Activated CD4-positive, alpha-beta T cell treated with anti-CD3 and anti-CD28 coated beads for 4 hours (primary cell): ENCODE measurements at places on chromosomes 2 and 18.

- DNase-seq = no peak
These were observed 203.8 kb upstream of the SH3BP4 start for GRCh38 chr2:234747833-234748559.

DNA sequence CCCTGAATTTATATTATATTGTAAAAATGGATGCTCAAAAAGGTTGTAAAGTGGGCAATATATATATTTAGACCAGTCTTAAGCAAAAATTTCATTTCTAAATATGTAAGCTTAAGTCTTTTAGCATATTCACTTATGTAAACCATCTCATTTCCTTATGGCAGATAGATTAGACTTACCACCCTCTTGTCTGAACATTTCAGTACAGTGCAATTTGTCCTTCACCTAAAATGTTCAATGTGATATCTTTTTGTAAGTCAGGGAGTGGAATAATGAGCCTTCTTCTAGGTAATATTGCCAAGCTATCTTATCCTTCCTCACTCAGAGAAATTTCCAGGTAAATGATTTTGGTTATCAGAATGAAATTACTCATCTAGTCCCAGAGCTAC is 92.3 kb downstream of the KLF7 start:
- DNase-seq = no peak

DNA sequence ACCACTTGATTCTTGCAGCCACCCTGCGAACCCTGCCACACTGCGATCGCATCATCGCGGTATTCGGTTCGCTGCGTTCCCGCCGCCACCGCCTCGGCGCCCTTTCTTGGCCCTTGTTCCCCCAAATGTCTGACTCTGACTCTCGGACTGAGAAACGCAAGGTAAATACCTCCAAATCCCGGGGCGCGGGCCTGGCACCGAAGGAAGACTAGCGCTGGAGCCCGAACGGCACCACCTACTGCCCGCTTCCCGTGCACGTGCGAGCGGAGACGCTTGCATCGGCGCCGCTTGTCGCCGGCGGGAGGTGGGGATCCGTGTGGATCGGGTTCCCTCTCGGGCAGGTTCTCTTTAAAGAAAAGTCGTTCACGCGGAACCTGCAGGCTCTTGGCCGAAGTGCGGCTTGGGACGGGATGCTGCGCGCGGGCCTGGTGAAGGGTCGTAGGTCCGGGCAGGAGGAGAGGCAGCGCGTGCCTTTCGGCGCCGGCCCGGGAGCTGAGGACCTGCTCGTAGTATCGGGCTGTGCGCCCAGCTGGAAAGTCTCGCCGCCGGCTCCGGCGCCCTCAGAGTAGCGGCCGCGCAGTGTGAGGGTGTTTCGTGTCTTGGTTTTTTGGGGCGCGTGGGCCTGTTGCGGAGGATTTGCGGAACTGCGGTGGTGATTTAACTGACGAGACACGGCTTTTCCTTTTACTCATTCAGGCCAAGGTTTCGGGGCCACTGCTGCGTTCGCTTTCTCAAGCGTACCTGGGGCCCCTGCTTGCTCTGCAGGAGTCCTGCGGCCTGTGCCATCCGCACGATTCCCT is 514 bp downstream of the BCL2L11 start:
- DNase-seq = peak; percentile 49

DNA sequence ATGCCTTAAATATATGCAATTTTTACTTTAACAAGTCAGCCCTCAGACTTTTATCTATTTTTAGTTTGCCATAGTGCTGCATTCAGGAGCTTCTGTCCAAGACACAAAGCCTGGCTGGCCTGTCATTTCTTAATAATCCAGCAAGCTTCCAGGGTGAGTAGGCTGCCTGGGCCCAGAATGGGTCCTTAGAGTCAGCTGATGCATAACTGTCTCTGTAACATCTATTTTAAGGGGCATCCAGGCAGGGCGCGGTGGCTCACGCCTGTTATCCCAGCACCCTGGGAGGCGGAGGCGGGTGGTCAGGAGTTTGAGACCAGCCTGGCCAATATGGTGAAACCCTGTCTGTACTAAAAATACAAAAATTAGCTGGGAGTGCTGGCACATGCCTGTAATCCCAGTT is 11.8 kb upstream of the GNLY start:
- no peak for DNase-seq

GRCh38 chr2:233002829-233003657 is 10.0 kb downstream of the NGEF start:
- DNase-seq = no peak

DNA sequence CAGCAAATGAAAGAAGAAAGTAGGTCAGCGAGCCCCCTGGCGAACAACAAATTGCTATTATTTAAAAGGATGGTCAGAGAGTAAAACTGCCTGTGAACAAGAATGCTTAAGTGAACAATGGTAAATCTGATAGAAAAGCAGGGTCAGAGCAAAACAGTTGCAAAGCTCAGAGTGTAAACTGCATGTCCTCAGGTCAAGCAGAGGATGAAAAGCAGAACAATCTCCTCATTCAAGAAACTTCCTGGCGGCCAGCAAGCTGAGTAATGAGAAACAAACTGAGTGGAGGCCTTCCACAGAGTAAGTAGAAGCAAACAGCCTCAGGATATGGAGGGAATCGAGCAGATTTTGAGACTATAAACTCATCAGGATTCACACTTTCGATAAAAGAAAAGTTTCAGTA is 117.9 kb downstream of the PPP1R1C start:
- DNase-seq = no peak

DNA sequence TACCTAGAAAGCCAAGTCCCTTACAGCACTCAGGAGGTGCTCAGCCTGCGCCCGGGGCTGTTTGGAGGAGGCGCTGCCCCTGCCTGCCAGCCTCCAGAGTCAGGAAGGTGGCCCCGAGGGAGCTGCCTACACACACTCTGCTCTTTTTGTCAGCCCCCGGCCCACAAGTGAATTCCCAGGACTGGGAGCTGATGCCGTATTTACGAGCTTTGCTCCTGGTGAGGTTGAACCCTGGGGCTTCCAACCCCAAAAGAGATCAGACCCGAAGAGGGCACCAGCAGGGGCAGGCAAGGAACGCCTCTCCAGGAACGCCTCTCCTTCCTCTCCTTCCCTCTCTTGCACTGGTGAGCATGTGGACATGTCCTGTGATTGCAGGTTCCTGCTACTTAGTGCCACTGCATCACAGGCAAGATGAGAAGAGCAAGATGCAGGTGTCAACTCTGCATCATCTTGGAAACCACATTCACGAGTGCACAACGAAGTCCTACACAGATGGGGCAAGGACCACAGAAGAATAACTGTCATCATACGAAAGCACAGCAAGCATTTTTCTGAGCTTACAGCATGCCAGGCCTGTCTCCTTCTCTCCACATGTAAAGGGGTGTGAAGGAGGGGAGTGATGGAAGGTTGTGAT is 126.7 kb downstream of the NDUFA10 start:
- no peak for DNase-seq

DNA sequence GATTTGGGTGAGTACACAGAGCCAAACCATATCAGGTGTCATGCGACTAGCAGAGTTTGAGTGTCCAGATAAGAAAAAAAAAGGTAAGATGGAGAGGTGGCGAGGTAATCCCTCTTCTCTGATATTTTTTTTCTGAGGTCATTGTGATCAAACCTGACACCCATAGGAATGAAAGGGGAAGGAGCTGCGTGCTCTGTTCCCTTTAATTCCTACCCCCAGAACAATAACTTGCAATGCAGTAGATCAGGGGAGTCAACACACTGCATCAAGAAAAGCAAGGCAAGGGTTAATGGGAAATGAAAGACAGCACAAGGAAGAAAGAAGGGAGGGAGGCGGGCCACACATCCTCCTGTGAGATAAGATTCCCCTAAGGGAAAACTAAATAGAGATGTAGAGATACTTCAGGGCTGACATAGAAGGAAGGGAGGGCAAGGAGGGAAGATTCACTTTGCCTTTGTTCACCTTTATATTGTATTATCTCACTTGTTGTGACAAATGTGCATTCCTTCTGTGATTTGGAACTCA is 132.8 kb downstream of the CD226 start:
- no peak for DNase-seq

GRCh38 chr2:146040051-146040450 is 1520.1 kb upstream of the ZEB2 start:
- no peak for DNase-seq

DNA sequence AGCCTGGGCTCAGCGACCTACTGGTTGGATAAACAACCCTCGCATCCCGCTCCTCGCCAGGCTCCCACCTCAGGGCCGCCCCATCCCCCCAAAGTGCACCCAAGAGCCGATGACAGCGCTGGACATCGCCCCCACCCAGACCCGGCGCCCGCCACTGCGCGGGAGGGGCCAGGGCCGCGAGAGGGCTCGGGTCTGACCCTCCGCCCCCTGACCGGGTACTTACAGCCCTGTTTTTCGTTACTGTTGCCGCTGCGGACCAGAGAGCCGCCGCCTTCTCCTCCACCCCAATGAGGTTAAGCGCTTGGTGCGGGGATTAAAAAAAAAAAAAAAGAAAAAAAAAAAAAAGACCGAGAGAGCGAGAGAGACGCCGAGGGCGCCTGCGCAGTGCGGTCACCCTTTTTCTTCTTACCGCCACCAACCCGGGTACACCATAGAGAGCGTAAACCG is at the start of gene CLASP1:
Gene CLASP1 (minus strand): TSS at position 314 of the 447 bp plus-strand sequence. CDS start 43,567 bp downstream, outside the sequence.
- DNase-seq = peak; percentile 35

DNA sequence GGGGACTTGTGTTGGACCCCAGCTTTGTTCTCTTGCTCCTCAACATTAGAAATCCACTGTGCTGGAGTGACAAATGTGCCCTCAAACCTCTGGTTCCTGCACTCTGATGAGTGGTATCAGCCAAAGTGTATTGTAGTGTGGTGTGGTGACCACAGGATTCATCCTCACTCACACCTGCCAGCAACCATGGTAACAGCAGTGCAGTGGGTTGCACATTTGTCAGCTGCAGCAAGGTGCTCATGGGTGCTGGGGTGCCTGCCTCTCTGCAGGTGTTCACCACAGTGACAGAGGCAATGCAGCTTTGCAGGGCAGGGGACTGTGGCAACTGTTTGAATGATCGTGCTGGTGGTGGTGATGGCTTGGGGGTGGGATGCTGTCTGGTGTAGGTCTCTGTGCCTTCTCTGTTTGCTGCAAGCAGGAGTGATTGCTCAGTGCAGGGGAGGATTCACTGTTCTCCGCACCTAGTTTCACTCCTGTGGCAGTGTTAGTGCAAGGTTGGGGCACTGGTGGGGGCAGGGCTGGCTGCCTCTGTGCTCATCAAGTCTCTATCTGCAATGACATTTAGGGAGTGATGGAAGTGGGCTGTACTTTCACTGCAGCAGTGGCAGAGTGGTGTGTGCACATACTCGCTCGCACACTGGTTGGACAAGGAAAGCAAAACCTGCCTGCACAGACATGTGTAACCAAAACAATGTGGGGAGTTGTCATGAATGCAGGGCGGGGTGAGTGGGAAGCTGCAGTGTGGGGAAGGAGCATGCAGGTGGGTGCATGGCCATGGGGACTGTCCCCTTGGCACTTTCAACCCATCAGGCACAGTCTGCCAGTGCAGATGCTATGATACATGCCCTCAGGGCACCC is 301.1 kb downstream of the PIK3C3 start:
- no peak for DNase-seq

GRCh38 chr2:144935736-144936135 is 415.8 kb upstream of the ZEB2 start:
- no peak for DNase-seq

GRCh38 chr18:29083545-29083944 is 906.6 kb upstream of the CDH2 start:
- no peak for DNase-seq

GRCh38 chr2:101120124-101120996 is 30.8 kb downstream of the TBC1D8 start:
- DNase-seq = no peak

- no peak for DNase-seq
These were observed 78.8 kb downstream of the TGOLN2 start for GRCh38 chr2:85248773-85249509.

DNA sequence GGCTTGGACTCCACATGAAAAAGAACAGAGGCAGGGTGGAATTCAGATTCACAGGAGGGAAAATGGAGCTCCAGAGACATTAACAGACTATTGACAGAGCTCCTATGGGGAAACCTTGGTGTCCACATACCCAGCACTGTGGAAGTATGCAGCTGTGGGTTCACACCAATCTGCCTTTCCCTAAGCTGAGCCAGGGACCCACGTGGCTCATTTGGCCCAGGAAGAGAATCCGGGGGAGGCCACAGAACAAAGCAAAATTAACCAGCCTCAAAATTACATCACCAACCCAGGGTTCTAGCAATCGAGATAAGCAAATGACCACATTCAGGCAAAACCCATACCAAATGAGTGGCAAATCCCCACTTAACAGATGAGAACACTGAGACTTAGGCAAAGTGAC is 105.8 kb upstream of the TWIST2 start:
- DNase-seq = no peak

DNA sequence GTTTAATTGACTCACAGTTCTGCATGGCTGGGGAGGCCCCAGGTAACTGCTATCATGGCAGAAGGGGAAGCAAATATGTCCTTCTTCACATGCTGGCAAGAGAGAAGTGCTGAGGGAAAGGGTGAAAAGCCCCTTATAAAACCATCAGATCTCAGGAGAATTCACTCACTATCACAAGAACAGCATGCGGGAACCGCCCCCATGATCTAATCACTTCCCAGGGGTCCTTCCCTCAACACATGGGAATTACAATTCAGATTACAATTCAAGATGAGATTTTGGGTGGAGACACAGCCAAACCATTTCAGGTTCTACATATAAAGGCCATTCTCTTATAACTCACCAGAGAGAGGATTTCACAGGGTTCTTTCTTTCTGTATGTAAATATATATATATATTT is 62.9 kb downstream of the VRK2 start:
- DNase-seq = no peak

GRCh38 chr2:161010503-161011015 is 149.7 kb upstream of the TANK start:
- DNase-seq = no peak

DNA sequence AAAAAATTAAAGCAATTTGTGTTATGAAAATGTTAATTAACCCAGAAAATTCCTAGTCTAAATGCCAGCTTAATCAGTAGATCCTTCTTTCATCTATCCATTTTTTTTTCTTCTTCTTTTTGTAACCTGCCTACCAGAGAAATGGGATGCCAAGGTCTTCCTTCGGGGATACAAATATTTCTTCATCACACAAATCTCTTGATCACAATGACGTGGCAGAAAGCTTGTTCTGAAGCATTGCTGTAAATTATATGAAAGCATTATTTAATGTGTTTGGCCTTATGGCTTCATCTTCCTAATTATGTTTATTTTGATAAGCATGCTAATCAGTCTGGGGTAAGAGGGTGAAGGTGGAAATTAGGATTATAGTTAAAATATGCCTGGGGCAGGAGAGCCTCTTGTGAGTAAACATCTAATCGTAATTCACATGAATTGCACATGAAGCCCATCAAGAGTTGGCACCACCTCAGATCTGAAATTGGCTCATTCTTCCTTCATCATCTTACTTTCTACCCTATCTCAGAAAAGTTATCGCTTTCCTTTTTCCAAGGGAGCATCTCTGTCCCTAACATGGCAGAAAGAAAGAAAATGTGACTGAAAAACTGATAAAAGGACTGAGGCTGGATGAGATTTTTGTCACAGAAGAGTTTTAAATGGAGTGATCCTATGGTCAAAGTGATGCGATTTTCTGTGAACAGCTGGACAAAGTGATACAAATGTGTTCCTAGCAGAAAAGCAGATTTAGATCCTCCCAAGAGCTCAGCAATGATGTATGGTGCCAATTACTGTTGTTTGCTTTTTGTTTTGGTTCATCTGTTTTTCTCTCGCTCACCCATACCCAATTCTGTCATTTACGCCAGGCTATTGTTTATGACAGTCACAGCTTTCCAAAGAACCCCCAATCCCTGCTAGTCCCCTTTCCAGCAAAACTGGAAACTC is 76.9 kb upstream of the PMAIP1 start:
- no peak for DNase-seq
